ENCODE measurements at places on chromosomes 7 and 10.

GRCh38 chr10:117370205-117370604 lies 5.0 kb downstream of the PDZD8 start:
- DNase-seq, result no peak

- DNase-seq, result peak; percentile 30
These were observed 104.0 kb downstream of the SLIT1 start for GRCh38 chr10:97081621-97082235.

GRCh38 chr7:26538216-26538615 lies 246.6 kb downstream of the SNX10 start:
- no peak for DNase-seq

GRCh38 chr7:75658369-75658768 lies 80.4 kb downstream of the HIP1 start:
- no peak for DNase-seq

GRCh38 chr10:17353568-17354300 lies 100.7 kb downstream of the ST8SIA6 start:
- no peak for DNase-seq
